HCT116 (cell line): ENCODE measurements at places on chromosomes 11 and 22.

- DNase-seq = no peak
Measured at GRCh38 chr11:79417069-79417920, 23.5 kb downstream of the TENM4 start.

DNA sequence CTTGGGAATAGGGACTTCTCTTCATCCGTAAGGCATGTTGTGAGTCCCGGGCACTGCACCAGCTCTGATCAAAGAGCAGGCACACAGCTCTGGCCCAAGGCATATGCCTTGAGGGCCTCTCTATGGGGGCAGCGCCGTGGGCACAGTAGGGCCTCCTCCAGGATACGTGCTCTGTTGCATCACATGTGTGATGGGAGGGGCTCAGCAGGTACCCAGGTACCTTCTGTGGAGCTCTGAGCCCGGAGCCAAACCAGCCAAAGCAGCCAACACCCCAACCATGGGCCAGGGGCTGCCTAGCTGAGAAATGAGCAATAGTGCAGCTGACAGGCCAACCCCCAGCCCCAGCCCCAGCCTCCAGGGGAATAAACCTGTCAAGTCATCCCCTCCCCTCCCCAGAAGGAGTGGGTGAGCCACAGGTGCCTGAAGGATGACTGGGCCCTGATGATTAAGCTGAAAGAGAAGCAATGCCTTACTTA is 79.7 kb upstream of the SHISAL1 start:
- DNase-seq = no peak

DNA sequence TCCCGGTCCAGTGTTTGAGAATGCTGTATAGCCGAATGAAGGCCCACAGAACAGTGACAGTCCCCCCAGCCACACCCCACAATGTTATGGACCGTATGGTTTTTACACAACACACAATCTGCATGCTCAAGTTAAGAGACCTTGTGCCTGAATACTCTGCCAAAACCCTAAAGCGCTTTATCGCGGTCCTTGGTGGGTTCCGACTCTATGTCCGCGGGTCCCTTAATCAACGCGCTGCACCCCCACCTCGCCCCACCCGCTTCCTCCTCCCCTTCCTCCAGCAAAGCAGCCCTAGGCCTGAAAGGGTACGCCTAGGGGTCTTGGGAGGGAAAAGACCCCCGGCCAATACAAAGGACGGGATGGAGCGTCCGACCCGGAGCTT is 442 bp downstream of the COPB1 start:
- no peak for DNase-seq

GRCh38 chr11:68370211-68371111 is 58.1 kb downstream of the LRP5 start:
- no peak for DNase-seq

DNA sequence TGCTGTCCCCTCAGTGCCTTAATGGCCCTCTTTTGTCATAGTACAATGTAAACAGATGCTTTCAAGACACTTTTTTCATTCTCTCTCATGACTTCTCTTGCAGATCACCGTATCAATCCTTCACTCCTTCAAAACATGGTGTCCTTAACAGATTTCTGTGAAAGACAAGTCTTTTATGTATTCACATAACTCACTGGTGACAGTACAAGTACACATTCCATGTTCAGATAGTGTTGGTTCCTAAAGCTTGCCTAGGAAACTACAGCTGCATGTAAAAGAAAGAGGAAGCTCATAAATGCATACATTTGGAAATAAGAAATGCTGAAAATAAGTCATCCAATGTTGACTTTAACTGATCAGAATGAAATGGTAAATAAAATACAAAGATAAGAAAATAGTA is 5.0 kb upstream of the OR52E6 start:
- DNase-seq = no peak

DNA sequence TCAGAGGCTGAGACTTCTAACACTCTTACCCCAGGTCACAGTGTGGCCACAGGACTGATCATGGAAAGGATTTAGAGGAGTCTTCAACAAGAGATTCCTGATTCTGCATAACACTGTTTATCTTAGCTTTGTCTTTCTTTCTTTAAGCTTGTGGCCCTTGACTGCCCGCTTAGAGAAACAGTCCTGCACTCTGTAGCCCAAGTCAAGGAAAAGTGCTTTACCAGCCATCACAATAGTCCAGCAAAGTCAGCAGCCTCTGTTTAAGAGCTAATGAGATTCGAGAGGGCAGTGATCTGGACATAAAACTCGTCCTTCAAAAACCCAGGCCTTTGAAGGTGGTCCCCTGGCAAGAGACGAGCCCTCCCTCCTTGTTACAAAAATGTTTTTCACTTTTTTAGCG is 30.0 kb downstream of the PRDM10 start:
- DNase-seq = no peak

- DNase-seq = no peak
Measured at GRCh38 chr11:82043316-82043715, 690.3 kb downstream of the FAM181B start.

DNA sequence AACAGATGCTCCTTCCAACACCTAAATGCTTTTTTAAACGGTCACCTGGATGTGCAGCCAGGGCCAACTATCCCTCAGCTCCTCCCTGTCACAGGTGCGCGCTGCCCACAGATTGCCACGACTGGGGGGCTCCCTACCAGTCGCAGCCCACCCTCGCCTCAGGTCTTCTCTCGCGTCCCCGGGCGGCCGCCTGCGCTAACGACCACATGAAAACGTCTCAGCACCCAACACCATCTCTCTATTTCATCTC is 469 bp downstream of the ZBED5 start:
- DNase-seq = no peak

DNA sequence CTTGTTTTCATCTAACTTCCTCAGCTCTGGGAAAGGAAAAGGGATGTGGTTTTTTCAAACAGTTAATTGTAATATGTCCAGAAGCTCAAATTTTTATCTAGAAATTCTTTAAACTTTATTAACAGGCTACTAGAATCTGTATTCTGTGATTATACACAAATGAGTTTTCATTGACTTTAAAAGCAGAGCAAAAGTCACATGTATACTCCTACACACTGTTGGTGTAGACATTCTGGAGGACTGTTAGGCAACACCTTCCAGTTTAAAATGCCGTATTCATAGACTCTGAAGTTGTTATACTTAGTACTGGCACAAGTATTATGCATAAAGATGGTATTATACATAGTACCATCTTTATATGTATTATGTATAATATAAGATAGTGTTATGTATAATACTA is 64.9 kb downstream of the SPECC1L start:
- no peak for DNase-seq

DNA sequence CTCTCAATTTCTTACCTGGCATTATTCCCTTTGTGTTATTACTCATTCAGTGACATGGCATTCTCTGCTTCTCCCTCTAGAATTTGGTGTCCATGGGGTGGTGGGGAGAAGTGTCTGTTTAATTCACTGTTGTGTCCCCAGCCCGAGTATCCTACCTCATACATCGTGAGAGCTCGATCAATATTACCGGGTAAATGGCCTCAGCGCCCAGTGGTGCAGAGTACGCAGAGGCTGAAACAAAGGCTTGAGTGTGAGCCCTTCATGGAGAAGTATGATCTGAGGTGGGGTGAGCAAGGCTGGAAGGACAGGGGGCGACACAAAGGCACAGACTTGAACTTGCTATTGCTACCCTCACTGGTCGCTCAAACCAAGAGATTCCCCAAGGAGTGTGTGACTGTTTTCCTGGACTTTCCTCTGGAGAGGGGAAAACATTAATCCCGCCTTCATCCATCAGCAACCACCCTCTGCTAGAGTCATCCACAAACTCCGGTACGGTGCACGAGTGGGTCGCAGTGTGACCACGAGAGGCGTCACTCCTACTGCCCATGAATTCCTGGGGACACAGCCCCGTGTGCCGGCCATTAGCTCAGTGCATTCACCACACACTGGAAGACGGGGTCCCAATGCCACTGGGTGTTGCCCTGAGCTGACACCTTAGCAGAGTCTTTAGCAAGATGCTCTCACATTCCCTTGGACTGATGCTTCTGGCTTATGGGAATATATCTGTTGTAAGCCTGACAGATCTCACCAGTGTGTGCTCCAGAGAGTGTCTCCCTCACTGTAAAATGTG is 35.0 kb upstream of the CCND1 start:
- DNase-seq = no peak

DNA sequence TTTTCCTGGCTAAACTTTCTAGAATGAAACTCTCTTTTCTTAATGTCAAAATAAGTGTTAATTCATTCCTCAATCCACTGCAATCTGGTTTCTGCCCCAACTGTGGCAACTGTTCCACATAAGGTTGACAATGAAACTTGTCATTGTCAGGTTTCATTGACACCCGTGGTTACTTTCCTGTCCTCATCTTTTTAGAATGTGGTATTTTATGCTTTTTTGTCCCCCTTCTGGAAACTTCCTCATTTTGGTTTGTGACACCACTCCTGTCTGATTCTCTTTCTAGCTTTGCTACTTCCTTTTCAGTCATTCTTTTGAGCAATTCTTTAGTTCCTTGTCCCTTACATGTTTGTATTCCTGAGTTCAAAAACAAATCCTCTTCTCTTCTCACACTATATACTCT is 7.5 kb upstream of the PDE3B start:
- no peak for DNase-seq

DNA sequence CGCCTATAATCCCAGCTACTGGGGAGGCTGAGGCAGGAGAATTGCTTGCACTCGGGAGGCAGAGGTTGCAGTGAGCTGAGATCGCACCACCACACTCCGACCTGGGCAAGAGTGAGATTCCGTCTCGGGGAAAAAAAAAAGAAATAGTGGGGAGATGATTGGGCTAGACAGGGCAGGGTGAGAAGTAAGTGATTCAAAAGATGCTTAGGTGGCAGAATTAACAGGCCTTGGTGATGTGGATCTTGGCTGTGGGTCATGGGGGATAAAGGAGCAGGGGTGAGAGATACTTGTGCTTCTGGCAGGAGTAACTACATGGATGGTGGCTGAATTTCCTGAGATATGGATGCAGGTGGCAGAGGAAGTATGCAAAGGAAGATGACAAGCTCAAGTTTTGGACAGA is 13.1 kb upstream of the UCP3 start:
- DNase-seq = no peak

DNA sequence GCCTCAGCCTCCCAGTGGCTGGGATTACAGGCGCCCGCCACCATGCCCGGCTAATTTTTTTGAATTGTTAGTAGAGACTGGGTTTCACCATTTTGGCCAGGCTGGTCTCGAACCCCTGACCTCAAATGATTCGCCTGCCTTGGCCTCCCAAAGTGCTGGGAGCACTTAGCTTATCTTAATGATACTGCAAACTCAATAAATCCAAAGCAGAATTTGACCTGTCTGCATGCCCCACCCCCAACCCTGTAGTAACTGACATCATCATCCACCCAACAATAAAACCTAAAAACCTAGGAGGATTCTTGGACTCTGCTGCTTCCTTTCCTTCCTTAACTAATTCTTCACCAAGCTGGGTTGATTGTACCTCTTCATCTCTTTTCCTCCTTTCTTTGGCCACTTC is 6.3 kb upstream of the ADSL start:
- DNase-seq = no peak

DNA sequence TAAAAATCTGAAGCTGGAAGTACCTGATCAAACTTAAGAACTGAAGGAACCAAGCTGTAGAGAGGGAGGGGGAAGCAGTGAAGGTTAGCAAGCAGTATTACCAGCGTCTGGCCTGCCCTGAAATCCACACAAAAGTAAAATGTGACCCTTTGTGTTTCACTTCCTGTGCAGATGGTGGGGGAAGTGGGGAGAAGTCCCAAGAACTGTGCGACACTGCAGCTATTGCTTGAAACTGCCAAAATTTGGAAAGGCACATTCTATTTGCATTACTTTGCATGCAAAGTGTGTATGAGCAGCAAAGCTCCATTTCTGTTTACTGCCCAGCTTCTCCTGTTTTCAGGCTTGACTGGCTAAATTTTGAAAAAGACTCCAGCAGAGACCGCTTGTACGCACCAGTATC is 72.1 kb upstream of the BMAL1 start:
- DNase-seq = no peak

DNA sequence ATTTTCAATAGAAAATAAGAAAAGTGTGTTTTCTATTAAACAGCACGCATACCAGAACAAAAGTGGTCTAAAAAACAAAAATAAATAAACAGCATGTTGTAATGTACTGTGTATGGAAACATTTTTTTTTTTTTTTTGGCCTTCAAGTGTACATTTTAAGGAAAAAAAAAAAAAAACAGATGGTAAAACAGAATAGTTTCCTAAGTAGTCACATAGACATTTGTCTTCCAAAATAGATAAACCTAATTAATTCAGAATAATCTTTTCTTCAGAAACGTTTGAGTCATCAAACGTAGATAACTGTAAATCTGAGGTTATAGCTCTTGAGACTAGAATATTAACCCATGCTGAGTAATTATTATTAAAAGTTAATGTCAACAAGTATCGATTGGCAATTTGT is 396 bp upstream of the CFAP300 start:
- DNase-seq = no peak
